Effector CD4-positive, alpha-beta T cell (primary cell): ENCODE measurements at places on chromosomes 5 and 9.

DNA sequence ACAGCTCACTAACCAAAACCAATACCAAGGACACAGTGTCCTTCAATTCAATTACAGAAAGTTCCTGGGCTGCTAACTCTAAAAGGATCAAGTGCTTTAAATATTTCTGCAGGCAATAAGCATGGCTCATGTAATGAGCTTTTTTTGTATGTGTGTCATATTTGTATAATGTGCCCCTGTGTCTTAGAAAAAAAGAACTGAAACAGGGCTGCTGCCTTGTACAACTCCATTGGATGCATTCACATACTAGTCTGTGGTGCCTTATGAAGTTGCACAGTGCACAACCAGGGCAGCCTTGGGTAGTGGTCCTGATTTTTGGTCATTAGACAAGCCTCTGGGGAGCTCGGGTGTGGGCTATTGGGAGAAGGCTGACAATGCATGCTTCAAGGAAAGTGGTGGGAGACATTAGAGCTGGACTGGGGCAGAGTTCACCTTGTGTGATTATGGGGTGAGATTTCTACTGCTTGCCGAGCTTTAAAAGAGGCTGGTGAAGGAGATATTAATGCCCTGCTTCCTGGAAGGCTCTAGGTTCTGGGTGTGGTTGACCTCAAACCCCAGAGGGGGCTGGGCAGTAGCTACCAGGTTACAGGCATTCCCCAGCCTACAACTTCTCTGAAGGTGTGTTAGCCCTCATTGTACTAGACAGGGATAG is 3.6 kb upstream of the CPEB4 start:
- peak; percentile 23 for DNase-seq

DNA sequence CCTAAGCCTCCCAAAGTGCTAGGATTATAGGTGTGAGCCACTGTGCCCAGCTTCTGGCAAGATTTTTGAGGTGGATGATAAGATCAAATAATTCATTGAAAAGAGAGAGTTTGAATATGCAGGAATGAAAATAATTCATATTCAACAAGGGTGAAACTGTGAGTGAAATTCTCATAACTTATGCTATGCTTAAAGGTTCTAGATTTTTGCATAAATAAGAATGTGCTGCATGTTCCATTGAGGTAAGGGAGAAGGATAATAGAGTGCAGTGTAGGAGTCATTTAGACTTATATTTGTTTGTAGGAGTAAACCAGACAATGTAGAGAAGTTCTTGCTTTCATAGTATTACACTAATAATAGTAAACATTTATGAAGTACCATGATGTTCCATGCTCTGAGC is 12.2 kb upstream of the PCDHB2 start:
- DNase-seq = no peak

DNA sequence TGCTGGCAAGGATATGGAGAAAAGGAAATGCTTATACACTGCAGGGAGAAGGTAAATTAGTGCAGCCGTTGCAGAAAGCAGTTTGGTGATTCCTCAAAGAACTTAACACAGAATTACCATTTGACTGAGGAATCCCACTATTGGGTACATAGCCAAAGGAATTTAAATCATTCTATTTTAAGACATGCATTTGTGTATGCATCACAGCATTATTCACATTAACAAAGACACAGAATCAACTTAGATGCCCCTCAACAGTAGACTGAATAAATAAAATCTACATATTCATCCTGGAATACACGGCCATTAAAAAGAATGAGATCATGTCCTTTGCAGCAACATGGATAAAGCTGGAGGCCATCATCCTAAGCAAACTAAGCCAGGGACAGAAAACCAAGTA is 510.1 kb upstream of the CDH9 start:
- no peak for DNase-seq

GRCh38 chr9:7180247-7180646 is 422.5 kb downstream of the KDM4C start:
- no peak for DNase-seq

GRCh38 chr9:99054581-99054980 is 50.3 kb upstream of the TGFBR1 start:
- no peak for DNase-seq

DNA sequence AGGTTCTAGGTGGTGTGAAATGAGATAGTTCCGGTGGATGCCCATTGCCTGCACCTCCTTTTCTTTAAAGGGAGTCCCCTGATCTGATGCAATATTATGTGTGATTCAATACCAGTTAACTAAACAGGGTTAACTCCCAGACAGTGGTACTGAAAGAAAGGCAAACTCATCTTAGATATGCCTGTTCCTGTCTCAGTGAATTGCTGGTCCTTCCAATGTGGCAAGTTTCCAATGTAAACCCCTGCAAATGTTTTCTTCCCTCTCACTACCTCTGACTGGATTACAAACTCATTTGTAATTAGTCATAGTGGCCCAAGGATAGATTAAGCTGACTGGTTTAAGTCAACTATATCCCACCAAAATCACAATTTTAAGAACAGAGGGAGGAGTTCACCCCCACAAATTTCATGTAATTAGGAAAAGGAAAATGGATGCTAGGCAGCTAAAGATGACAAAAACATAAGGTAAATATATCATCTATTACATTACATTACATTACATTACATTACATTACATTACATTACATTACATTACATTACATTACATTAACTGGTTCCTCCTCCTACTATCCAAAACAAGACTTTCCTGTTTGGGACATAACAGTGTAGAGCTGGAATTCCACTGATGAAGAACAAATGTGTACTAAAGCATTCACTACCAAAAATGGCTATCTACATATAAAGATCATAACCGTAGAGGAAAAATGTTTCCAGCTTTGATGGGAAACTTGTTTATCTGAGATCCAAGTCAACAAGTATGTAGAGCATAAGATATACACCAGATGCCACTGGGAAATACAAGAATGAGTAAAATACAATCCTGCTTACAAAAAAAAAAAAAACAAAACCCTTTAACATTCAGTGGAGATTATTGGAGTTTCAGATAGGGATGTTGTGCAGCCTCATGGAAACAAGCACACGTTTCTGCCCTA is 121.5 kb upstream of the SNX2 start:
- no peak for DNase-seq

DNA sequence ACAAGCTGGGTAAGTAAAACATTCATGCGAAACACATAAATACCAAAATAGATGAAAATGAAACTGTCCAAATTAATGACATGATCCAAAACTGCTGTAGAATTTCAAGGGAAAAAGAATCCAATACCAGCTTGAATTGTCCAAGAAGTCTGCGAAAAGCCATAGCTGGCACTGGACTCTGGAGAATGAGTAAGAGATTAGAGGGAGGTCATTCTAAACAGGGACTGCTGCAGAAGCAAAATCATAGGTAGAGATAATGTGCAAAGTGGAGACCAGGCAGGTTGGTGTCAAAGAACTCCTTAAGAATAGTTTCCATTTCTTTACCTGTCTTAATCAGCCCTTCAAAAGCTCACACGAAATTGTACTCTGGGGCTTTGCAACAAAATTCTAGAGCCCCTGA is 162.5 kb downstream of the NFIB start:
- DNase-seq = no peak

DNA sequence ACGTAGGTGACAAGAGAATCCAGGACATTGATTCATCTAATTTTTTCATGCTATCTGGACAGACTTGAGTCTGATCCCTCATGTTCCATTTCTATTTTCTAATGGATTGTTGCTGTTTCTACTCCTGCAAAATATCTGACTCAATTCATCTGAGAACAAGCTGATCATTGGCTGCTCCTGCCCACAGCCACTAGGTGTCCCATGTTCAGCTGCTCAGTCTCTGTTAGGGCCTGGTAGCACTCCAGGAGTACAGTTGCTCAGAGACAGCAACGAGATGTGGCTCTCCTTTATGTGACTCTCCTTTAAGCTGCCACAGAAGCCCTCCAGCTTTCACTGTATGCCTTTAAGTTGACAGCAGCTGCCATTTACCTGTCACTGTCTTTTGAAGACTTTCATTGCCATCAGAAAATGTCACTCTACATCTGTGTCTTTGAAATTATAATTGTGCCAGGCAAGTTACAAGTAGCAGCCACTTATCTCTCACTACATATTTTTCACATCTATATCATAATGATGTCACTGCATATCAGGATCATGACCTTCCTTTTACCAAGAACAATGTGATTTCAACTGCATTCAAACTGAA is 1944.2 kb upstream of the NUDT12 start:
- DNase-seq = no peak

DNA sequence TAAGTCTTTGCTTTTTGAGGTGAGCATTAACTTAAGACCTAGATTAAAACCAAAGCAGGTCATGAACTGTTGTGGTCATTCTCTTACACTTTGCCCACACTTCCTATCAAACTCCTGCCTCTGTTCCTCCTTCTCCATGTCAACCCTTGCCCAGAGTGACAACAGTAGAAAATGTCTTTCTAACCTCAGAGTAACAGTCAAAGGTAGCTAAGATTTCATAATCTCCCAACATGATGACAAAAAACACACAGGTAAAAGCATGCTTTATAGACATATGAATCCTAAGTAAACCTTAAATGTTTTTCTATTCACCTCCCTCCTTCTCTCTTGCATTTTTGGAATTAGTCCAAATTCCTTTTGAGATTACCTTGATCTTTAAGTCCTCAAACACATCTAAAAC is 422.3 kb downstream of the SPATA31D1 start:
- no peak for DNase-seq

DNA sequence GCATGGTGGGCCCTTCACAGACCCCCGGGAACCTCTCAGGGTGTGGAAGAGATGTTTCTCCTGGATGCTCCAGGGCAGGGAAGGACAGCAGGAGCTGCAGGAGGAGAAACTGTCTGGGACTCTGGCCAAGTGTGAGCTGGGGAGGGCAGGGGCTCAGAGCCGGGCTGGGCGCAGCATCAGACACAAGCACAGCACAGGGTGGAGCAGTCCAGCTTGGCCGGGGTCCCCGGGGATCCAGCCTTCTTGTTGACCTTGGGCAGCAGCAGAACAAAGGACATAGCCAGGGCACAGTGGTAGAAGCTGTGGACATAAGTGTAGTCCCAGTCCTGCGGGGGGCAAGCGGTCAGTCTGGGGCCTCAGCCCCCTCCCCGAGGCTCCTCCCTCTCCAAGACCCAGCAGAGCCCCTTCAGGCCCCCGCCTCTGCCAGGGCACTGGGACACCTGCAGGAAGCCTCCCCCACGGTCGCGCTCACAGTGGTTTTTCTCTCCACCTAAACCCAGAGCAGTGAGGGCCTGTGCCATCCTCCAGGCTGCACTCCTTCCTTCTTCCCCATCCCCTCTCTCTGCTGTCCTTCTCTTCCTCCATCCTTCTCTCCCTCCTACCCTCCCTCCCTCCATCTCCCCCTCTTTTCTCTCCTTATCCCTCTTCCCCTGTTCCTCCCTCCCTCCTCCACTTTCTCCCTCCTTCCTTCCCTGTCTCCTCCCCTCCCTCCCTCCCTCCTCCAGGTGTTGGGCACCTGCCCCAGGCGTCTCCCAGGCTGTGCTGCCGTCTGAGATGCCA is 10.1 kb downstream of the MYMK start:
- no peak for DNase-seq

DNA sequence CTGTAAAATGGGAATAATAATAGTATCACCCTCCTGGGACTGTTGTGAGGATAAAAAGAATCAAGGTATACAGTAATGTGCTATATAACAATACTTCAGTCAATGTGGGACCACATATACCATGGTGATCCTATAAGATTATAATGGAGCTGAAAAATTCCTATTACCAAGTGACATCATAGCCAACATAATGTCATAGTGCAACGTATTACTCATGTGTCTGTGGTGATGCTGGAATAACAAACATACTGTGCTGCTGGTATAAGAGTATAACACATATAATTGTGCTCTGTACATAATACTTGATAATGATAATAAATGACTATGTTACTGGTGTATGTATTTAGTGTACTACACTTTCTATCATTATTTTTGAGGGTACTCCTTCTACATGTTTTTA is 38.1 kb downstream of the LIFR start:
- no peak for DNase-seq

DNA sequence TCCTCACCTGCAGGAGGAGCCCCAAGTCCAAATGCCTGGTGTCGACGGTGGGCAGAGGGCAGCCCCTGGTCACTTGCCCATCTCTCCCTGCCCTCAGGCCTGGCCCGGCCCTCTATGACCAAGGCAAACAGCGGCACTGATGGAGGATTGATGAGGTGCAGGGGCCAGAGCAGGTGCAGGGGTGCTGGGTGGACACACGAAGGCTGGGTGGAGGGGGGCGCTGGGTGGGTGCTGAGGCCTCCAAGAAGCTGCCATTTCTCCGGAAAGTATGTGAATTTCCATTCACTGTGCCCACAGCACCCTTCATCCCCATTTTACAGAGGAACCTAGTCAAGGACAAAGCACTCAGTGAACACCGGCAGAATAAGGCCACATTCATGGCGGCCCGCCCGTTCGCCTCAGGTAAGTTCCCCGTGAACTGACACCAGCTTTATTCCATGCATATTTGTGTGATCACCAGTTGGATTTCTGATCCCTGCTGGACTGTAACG is 143.8 kb upstream of the PPP1R26 start:
- no peak for DNase-seq

DNA sequence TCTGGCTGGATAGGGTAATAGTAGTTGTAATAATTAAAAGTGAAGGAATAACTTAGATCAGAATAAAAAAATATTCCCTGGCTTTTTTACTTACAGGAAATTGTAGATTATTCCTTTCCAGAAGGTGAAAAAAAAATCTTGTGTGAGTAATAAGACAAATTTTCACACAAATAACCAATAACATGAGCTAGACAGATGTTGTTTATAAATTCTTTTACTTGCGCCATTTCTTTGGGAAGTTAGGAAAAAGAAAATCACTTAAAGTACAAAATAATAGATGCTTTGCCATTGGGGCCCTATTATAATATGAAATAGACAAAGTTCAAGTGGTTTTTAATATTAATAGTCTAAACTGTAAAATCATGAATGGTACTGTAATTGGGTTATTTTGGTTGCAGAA is 204.1 kb downstream of the ARRDC3 start:
- no peak for DNase-seq

- DNase-seq = no peak
Observed at GRCh38 chr5:157050050-157050449, 8.9 kb downstream of the HAVCR1 start.

- DNase-seq = no peak
Observed at GRCh38 chr9:113675475-113675941, 200.6 kb upstream of the ZNF618 start.

GRCh38 chr9:105053209-105053652 is 125.3 kb upstream of the ABCA1 start:
- DNase-seq = no peak

- DNase-seq = no peak
Observed at GRCh38 chr5:102596113-102596512, 97.3 kb upstream of the SLCO6A1 start.

- DNase-seq = no peak
Observed at GRCh38 chr5:1495525-1495897, 28.2 kb downstream of the LPCAT1 start.

GRCh38 chr9:75589497-75589896 is 301.0 kb upstream of the PCSK5 start:
- no peak for DNase-seq

- no peak for DNase-seq
Observed at GRCh38 chr5:159965031-159965837, 43.7 kb upstream of the TTC1 start.

GRCh38 chr9:80191108-80191507 is 619.3 kb downstream of the TLE4 start:
- DNase-seq = no peak
